ENCODE measurements at places on chromosomes 6 and 20.

- no peak for DNase-seq
Measured at GRCh38 chr20:47392015-47392720, 35.7 kb upstream of the ZMYND8 start.

DNA sequence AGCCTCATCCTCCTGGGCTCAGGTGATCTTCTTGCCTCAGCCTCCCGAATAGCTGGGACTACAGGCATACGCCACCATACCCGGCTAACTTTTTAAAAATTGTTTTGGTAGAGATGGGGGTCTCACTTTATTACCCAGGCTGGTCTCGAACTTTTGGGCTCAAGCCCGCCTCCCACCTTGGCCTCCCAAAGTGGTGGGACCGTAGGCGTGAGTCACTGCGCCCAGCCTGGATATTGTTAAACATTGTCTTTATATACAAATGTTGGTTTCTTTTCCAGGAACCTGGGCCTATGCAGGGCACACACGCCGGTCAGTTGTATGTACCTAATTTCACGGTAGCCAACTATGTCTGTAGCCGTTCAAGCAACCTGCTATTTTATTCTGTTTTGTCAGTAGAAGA is 60.1 kb downstream of the SYNJ2 start:
- DNase-seq, result no peak

DNA sequence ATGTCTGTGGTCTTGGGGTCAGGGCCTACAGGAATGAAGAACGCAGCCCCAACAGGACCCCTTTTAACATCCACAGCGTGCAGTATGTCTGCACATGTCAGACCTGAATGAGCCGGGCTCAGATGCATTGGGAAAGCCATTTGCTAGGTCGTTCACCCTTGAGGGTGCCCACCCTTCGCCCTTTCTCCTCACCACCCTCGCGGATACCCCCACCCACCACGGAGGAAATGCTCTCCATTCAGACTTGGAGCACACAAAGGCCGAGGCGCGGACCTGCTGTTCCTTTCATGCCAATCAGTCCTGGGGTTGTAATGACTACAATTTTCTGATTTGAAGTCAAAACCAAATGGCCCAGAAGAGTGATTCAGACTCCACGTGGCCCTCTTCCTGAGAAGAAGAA is 62.7 kb downstream of the EDN3 start:
- no peak for DNase-seq

- DNase-seq, result peak; percentile 35
Measured at GRCh38 chr6:7108196-7108963, 619 bp downstream of the RREB1 start.

DNA sequence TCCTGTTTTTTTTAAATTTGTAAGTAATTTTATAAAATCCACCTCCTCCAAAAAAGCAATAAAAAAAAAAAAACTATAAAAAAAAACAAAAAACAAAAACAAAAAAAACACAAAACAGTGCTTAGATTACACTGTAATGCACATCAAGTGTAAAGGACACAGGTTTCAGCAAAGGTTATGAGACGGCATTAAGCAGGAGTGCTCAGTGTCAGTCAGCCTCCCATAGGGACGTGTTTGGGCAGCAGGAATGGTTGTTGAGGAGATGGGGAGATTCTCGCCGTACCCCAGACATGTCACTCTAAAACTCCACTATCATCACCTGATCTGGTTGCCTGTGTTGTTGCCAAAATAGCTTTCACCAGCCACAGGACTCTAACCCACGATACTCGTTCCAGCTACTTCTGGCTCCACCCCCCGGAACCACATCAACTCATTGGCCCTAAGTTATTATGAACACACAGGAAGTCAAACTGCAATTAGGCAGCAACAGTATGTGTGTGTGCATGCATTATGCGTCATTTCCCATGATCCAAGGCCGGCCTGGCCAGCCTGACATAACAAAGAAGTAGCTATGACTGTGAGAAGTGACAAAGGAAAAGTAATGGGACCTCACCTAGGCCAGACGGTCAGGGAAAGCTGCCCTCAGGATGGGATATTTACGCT is 28.7 kb downstream of the ECT2L start:
- no peak for DNase-seq

DNA sequence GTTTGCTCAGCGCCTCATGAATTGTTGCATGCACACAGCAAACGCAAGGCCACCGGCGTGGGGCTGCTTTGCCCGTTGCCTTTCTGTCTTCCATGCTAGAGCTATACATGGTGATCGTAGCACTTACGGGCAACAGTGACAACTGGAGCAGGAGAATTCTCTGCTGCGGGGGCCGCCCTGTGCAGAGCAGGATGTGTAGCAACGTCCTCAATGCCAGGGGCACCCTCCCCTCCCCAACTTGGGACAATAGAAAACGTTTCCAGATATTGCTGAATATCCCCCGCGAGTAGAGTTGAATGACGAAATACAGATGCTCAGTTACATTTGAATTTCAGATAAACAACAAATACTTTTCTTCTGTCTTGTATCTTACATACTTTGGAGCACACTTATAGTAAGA is 198.7 kb downstream of the TFAP2C start:
- no peak for DNase-seq

- no peak for DNase-seq
Measured at GRCh38 chr20:56627122-56628014, 1.7 kb upstream of the TFAP2C start.

DNA sequence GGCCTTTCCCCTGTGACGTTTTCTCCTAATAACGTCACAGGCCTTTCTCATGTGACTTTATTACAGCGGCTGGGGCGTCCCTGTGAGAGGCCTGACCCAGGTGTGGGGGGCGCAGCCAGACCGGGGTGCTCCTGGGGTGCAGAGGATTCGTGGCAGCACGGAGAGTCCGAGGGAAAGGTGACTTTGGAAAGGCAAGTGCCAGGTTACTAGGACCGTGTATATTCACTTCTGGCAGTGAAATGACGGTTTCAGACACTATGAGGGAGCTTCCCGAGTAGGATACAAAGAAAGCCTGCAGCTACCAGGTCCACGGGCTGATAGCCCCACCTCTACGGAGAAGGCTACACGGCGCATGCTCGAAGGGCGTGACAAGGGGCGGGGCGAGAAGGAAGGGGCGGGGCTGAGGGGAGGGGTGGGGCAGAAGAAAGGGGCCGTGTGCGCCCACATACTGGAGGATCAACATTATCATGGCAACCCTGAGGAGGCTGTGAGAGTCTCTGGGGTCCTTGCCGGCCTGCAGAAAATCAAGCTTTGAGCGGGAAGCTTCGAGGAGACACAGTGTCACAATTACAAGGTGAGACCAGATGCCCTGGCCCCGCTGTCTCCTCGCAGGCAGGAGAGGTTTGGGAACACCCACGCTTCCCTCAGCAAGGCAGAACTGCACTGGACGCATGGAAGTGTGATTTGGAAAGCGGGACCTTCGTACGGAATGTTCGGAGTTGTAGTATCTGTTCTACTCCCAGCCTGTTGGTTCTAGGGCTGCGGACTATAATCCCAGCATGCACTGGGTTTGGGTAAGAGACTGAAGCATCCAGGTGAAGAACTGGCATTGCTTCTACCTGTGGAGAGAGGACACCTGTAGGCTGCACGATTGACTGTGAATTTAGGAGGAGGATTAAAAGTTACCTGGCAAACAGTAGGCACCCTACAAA is 54.4 kb upstream of the ZNF337 start:
- DNase-seq, result no peak

DNA sequence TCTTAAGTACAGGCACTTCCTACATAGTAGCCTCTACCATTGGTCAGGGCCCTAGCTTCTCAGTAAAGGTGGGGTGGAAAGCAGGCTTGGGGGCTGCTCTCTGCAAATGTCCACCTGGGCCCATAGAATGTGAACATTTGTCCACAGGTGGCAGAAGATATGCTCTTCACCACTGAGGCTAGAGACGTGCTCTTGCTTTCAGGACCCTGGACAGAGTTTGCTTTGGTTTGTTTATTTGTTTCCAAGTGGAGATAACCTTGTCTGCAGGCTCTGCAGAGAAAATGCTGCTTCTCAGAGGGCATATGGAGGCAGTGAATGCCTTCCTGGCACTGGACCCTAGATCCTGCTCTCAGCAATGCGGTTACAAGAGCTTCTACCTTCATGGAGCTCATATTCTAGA is 129.0 kb downstream of the F13A1 start:
- no peak for DNase-seq

GRCh38 chr6:144012534-144012933 is 4.5 kb upstream of the PLAGL1 start:
- DNase-seq, result no peak

GRCh38 chr6:17957904-17958620 is 29.4 kb downstream of the KIF13A start:
- no peak for DNase-seq

DNA sequence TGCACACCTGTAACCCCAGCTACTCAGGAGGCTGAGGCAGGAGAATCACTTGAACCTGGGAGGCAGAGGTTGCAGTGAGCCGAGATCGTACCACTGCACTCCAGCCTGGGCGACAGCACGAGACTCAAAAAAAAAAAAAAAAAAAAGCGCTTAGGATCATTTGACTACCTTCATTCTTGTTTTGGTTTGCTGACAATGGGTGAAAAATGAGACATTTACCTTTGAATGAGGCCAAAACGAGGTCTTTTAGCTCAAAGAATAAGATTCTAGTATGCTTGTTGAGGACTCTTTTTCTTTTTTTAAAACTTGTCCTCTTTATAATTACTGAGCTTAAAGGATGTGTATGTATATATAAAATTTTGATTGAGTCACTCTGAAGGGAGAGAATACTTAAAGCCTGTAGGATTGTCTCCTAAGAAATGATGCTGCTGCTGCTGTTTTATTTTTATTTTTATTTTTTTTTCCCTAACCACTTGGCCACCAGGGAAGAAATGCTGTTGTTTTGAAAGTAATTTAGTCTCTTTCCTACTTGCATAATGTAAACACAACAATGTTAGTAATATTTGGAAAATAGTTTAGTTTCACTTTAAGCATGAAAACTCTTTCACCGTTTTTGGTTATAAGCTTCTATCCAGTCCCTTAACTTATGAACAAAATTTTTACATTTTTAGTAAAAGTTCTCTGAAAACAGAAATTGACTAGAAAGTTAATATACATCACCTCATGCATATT is 7.9 kb downstream of the UBR2 start:
- DNase-seq, result no peak

DNA sequence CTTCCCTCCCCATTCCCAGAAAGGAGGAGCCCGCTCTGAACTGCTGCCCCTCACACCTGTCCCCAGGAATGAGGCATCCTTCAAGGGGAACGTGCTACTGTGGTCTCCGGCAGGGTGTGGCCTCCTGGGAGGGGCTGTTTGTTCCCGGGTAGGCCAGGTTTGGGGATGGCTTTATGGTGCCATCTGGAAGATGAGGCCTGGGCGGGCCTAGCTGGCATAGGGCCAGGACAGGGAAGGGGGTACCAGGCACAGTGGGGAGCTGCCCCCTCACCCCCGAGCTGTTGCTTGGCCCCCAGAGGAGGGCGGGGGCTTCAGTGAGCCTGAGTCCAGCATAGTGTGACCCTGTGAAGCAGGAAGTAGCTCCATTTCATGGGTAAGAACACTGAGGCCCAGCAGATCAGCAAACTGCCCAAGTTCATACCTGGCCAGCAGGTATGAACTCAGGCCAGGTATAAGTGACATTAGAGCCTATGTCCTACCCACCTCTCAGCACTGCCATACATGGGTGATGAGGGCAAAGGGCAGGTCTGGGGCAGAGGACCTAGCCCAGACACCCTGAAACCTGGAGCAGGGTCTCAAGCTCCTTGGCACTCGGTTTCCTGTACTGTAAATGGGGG is 17.5 kb upstream of the SPDEF start:
- DNase-seq, result no peak

DNA sequence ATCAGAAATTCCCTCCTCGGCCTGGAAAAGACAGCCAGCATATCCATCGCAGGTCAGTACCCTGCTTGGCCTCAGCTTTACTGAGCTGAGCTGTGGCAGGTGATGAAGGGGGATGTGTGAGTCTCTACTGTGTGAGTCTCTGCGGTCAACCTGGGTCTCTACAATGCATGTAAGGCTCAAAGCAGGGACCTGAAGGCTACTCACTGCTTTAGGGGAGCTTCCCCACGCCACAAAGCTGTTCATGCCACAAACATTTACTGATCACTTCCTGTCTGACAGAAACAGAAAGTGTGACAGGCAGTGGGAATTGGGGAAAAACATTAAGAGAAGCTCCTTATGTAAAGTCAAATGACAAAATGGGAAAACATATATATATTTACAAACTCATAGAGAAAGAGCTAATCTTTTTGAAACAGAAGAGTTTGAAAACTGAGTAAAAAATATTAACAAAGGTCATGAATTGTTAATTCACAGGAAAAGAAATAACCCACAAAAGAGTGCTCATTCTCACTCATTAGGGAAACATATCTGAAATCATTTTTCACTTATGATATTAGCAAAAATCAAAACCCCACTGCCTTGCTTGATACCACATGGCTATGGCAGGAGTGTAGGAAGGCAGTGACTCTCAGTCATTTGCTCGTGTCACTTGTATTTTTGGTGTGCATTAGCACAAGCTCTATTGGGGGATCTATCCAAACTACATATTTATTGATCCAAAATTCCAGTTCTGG is 5.8 kb downstream of the BTN3A3 start:
- no peak for DNase-seq

DNA sequence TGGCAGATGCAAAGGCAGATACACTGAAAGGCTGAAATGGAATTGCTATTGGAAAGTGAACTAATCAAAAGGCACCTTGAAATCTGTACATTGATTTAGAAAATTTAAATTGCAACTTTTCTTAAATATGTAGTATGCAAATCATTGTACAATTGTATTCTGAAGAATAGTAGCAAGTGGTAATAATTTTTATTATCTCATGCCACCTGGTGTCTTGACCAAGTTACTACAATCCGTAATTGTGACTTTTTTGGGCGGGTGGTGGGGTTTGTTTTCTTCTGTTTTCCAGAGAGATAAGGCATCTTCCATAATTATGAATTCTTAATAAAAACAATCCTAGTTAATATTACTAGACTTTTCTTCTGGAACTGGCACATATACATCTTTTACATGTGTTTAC is 12.5 kb upstream of the BCKDHB start:
- no peak for DNase-seq

- DNase-seq, result no peak
Measured at GRCh38 chr20:63150391-63150898, 65.5 kb downstream of the YTHDF1 start.

DNA sequence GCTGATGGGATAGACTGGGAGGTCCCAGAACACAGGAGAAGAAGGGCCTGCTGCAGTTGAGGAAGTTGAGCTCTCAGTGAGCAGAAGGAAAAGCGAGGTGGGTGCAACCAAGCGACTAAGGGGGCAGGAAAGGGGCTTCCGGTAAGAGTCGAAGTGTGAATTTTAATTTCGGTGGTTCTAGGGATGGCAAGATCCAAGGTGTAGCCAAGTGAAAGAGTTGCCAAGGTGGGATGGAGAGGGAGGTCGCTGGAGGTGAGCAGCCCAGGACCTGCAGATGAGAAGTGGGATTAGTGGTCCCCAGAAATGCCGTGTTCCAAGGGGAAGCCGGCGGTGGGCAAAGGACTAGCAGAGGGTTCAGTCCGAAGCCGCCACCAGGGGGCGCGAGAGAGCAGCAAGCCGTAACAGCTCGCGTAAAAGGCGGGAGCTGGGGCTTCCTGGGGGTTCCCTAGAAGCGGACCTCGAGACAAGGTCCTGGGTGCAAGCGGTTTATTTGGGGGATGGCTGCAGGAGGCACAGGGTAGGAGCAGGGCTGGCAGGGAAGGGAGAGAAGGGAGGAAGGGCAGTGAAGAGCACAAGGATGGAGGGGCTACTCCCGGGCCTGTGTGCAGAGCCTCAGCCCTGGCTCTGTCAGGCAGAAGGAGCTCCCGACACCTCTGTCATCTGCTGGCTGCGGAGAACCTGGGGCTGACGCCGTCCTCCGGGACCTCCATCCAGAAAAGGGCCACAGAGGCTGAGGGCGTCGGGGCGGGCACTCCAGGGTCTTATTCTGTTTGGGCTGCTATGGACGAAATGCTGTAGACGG is 103.6 kb downstream of the PAX1 start:
- DNase-seq, result peak; percentile 61

GRCh38 chr20:43955750-43956191 is 41.1 kb downstream of the TOX2 start:
- DNase-seq, result no peak

All from breast epithelium (tissue), 4 donors.